ENCODE measurements at places on chromosomes 4 and X.

DNA sequence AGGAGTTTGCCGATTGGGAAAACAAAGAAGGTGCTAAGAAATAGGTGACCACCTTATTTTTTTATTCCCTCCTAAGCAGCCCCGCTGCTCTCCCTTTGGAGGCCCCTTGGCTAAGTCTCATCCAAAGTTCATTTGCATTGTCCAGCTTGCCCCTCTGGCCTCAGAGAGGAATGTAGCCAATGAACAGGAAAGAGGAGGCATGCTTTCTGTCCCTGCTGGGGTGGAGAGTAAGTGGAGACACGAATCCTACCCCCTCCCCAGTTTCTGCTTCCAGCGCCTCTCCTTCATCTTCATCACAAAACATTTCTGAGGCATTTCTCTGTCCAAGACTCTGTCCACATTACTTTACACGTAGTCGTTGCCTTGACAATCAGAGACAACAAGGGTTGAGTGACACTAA lies 38.7 kb downstream of the NLGN3 start:
- DNase-seq, result no peak

DNA sequence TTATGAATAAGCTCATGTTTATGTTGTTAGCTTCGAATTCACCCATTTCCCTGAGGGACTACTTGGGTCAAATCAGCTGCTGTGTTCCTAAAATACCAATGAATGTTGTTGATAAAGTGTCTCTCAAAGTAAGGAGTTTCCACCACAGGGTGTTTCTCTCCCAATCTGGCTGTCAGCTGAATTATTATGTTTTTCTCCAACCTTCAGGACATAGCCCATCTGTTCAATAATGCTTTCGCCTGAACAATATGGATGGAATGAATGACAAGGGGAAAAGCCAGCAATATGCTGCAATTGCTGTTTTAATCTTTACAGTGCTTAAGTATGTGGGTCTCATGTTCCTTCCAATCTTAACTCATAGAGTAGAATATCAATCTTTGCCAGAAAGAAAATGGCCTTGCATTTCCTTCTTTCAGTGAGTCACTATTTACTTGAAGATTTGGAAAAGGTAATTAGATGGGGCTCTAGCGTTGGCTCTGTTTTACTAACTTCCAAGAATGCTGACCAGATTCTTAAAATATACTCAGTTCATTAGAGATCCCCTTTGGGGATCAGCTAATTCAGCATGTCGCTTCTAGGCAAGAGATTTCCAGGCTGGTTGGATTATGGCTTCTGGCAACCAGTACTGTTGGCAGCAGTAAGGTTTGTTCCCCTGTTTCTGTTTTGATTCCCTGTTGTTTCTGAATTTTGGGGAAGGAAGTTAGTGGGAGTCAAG lies 410.5 kb downstream of the PPP3CA start:
- DNase-seq, result no peak

DNA sequence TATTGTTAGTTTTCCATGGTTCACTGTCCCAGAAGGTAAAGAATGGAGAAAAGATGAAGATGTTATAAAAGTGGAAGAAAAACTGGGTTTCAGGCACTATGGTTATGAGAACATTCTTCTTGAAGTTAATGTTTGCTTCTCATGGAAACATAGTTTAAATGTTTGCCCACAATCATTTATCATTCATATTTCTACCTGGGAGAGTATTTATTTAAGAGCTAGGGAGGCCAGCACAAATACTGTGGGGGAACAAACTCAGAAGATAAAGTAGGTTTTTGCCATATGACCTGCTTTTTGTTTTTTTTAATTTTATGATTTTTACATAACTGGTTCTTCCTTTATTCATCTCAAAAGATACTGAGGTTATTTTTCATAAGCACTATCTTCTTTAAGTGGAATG lies 96.8 kb downstream of the GC start:
- no peak for DNase-seq

GRCh38 chr4:183096276-183096965 lies 2.6 kb upstream of the WWC2 start:
- no peak for DNase-seq

- no peak for DNase-seq
Measured at GRCh38 chrX:130482871-130483270, 81.1 kb downstream of the RBMX2 start.

- no peak for DNase-seq
Measured at GRCh38 chr4:71683309-71683708, 100.6 kb downstream of the GC start.

DNA sequence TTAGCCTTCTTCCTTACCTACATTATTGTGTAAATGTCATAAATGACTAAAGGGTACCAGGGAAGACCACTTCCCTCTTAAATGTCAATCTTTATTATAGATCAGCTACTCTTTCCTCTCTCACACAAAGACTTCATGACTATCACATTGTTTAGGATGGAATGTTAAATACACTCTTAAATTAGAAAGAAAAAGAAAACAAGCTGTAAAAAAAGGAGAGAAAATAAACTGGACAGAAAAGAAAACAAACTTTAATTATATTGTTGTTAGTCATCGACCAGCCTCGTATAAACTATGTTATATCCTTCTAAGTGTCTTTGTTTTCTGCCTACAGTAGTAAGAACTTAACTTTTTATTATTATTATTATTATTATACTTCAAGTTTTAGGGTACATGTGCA lies 666.4 kb upstream of the NR3C2 start:
- peak; percentile 38 for DNase-seq

DNA sequence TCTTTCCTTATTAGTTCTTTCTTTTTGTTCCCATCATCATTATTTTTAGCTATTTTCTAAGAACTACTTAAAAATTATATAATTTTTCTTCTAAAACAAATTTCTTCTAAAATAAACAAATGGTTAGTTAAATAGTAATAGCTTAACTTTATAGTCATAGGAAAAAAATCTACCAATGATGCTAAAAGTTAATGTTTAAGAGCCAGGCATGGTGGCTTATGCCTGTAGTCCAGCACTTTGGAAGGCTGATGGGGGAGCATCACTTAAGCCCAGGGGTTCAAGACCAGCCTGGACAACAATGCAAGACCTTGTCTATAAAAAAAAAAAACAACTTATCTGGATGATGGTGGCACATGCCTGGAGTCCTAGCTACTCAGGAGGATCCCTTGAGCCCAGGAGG lies 127.1 kb upstream of the ANXA3 start:
- no peak for DNase-seq

DNA sequence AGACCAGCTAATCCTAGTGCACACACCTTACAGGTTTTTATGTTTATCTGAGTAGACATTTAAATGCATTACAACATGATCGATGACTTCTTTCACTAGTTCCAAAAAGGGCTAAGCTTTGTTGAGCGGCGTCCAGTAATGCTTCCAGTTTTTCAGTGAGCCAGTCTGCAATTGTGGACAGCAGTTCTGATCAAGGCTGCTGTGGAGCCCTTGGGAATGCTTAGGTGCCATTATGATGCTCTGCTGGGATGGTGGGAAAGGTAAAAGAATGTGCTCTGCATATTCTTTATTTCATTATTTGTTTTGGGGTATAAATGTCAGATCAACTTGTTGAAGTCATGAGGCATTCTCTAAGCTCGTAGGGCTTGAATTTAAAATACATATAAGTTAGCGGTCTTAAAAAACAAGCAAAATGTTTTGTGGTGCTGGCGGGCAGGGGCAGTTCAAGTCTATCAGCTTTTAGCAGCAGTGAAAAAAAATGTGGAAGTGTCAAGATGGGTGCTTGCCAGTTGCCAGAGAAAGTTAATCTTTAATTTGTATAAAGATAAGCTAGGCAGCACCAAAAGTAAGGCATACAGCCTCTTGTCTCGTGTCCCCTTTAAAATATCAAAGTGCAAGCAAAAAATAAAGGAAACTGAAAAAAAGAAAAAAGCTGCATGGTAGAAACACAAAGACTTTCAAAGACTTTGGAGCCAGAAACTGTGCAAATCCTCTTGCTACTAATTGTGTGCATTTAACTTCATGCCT lies 5.8 kb downstream of the MID1IP1 start:
- DNase-seq, result no peak

DNA sequence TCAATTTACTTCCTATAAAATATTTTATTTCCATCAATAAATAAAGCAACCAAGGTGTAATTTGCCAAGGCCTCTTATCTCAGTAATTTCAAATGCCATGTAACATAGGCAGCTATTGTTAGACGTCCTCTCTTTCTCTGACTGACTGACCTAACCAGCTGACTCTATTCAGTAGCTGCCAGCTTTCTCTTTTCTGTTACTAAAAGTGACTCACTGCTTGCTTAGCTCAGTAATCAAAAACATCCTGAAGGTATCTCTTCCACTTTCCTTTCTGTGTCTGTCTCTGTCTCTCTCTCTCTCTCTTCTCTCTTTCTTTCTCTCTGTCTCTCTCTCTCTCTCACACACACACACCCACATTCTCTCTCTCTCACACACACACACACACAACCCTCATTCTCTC lies 134.2 kb downstream of the SPOCK3 start:
- DNase-seq, result peak; percentile 52

DNA sequence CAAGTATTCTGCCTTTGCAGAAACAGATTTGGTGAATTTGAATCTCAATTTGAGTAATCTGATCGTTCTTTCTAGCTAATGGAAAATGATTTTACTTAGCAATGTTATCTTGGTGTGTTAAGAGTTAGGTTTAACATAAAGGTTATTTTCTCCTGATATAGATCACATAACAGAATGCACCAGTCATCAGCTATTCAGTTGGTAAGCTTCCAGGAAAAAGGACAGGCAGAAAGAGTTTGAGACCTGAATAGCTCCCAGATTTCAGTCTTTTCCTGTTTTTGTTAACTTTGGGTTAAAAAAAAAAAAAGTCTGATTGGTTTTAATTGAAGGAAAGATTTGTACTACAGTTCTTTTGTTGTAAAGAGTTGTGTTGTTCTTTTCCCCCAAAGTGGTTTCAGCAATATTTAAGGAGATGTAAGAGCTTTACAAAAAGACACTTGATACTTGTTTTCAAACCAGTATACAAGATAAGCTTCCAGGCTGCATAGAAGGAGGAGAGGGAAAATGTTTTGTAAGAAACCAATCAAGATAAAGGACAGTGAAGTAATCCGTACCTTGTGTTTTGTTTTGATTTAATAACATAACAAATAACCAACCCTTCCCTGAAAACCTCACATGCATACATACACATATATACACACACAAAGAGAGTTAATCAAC lies 15.3 kb downstream of the PLP1 start:
- DNase-seq, result peak; percentile 23

DNA sequence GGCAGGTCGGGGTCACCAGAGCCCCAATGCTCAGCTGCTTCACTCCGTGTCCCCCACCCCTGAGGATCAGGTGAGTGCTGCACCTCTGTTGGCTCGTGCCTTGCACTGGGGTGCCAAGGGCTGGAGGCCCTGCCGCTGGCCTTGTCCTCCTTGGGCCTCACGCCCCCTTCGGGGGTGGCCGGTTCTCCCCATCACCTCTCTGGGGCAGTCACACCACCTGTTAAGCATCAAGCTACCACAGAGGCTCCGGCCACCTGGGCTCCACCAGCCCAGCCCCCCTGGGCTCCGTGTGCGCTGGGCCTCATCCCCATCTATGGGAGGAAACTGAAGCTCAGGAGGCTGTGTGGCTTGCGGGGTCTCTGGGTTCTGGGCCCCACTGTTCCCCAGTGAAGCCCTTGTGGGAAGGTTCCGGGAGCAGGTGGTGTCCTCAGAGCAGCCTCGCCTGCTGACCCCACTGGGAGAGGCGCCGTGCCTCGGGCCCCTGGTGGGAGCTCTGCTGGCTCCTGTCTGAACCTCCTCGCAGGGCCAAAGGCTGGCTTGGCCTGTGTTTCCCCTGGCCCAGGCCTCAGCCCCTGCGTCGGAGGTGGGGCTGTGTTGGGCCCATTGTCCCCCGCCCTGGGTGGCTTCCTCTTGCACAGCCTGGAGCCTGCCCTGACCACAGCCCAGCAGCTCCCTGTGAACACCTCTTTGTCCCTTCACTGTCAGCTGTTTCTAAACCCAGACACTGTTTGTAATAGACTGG lies 30.8 kb downstream of the DOK7 start:
- DNase-seq, result no peak

DNA sequence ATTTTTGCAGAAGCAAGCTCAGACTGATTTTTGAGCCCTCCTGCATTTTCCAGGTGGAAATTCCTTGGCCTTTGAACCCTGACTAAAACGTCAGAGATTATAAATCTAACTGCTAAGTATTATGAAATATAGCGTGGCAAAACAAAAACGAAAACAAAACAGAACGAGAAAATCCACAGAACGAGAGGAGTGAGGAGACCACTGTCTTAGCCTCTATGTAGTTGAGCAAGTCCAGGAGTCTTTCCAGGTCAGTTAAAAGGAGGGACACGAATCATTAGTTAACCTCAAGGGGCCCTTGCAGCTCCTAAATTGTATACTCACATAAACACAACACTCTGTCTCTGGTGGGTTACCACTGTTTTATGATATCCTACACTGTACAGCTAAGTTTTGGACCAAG lies 80.2 kb downstream of the SYNPO2 start:
- no peak for DNase-seq

DNA sequence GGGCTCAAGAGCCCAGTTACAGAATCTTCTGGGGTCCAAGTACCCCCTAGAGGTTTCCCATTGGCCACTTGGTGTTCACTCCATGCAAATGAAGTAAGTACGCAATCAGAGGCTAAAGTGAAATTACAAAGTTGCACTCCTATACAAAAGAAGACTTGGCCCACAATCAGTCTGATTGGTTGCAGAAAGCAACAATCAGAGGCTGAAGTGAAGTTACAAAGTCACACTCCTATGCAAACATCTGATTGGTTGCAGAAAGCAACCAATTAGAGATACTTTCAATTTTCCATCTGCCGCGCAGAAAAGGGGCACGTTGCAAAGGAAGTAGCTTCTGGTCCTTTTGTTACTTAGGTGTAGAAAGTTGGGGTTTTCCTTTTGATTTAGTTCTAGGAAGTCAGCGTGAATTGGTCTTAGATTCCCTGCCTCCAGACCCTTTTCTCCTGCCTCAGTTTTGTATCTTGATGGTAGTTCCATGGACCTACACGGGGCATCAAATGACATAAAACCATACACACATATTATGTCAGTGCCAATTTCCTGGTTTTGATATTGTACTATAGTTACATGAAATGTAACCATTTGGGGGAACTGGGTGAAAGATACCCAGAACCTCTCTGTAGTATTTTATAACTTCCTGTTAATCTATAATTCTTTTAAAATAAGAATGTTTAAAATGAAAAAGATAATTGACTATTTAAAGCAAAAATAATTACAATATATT lies 12.4 kb upstream of the PIN4 start:
- peak; percentile 79 for DNase-seq

GRCh38 chr4:149145803-149146202 lies 669.8 kb downstream of the IQCM start:
- peak; percentile 57 for DNase-seq

GRCh38 chr4:140353786-140354185 lies 19.7 kb upstream of the SCOC start:
- DNase-seq, result no peak

DNA sequence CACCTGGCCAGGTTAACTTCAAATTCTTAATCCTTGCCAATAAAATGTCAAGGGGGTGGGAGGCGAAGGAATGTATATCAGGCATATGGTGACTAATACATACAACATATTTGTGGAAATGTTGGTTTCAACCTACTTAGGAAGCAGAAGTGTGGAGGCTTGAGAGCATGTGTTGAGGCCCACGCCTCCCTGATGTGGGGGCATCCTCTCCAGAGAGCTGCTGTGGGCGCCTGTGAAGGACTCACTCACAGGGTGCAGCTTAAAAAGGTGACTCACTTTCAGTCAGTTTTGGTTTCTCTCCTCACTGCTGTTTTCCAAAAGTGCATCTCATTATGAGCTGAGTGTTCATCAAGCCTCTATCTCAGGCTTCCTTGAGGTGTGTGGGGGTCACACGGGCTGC lies 27.5 kb downstream of the LNX1 start:
- peak; percentile 30 for DNase-seq

GRCh38 chrX:18032486-18033221 lies 171.6 kb upstream of the RAI2 start:
- DNase-seq, result no peak

- peak; percentile 24 for DNase-seq
Measured at GRCh38 chrX:135737366-135738071, 24.1 kb downstream of the CT45A1 start.

- peak; percentile 26 for DNase-seq
Measured at GRCh38 chr4:87838890-87839591, 6.3 kb downstream of the MEPE start.

Measured in M059J (cell line).